Astrocyte (in vitro differentiated cells and primary cell): ENCODE measurements at places on chromosomes 12 and 14. TPM values are rescaled to one million over a fixed set of nuclear protein-coding genes. Genes with fewer than 3 reads are reported as not detected.

DNA sequence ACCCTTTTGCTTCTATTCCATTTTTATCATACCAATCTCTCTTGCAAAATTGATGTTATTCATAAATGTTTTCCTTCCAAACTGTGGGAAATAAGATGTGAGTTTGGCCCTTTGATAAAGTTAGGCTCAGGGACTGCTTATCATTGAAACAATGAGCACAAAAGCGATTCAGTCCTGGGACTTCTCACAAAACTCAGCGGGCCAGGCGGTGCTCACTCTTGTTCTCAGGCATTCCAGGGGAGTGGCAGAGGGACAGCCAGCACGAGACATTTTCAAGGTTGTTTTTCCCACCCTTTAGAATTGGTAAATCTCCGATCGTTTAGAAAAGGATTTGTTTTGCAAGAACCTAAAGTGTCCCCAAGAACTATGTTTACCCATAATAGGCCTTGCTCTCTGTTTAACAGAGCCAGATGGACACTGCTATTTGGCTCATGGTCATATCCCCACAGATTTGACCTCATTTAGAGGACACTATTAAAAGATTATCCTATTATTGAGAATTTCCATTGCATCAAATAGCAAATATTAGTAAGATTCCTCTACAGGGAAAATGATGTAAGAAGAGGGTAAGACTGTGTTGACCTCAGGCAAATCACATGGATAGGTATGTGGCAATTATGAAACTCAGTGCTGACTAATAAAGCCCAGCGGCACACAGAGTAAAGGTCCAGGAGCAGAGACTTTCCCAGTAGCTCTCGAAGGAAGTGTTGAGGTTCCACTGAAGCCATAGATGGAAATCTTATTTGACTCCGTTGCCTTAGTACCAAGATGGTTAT, 102.7 kb upstream of the USP44 start:
- H3K4me1 ChIP-seq = no peaks in the 10 kb centered on the region
- H3K27me3 ChIP-seq = no peaks in the 10 kb centered on the region
- H3K4me3 ChIP-seq = no peak overlapping the region
- peak overlapping the region; percentile 32 for H3K27ac ChIP-seq

GRCh38 chr14:52824462-52824861, 33.1 kb upstream of the GNPNAT1 start:
- H3K36me3 ChIP-seq = no peaks in the 10 kb centered on the region
- no peaks in the 10 kb centered on the region for H3K27me3 ChIP-seq
- DNase-seq = peak; percentile 6

DNA sequence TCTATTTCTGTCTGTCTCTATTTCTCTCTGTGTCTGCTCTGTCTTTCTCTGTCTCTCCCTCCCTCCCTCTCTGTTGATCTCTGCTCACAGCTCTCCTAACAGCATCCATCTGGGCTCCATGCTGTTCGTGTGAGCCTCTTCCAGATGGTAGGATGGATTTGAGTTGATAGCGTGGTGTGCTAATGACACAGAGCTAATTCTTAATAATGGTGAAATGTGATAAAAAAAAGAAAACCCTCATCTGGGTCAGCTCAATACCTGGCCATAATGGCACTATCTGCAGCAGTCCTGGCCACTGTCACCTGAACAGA, 96.4 kb downstream of the AACS start:
- no peaks in the 10 kb centered on the region for H3K27me3 ChIP-seq
- no peaks in the 10 kb centered on the region for H3K4me1 ChIP-seq
- no peak overlapping the region for H3K4me3 ChIP-seq
- no peaks in the 10 kb centered on the region for H3K36me3 ChIP-seq
- DNase-seq = no peak
- no peak overlapping the region for H3K27ac ChIP-seq

LDHB gene
- total RNA-seq = 698 and 775 TPM in 2 replicates

AGAP2 gene
- total RNA-seq = 0.14 and 0.17 TPM in 2 replicates

ESRRB gene
- total RNA-seq = not detected in 2 replicates
